Activated naive CD4-positive, alpha-beta T cell treated with anti-CD3 and anti-CD28 coated beads, Interleukin-2, amount 10 ng/mL, durations not matched to agents 5 hours and 36 hours (primary cell): ENCODE measurements at places on chromosomes 3 and 15. TPM values are rescaled to one million over a fixed set of nuclear protein-coding genes. Genes with fewer than 3 reads are reported as not detected.

Gene CCR3
- total RNA-seq: 0.19 TPM

Gene RAB7A
- total RNA-seq: 219 TPM

Gene ABHD14A
- 14.1 TPM for total RNA-seq

Gene BOC
- total RNA-seq: not detected

Gene GPR149
- total RNA-seq: not detected

Gene MDFIC2
- not detected for total RNA-seq

Gene PLSCR4
- not detected for total RNA-seq

Gene HESX1
- not detected for total RNA-seq

Gene DAZL
- not detected for total RNA-seq

Gene RARB
- not detected for total RNA-seq

Gene CNTN6
- total RNA-seq: not detected

Gene TWF2
- 131 TPM for total RNA-seq

Gene TRH
- total RNA-seq: not detected

Gene GOLGA6A
- total RNA-seq: not detected
